Activated CD4-positive, CD25-positive, alpha-beta regulatory T cell treated with anti-CD3 and anti-CD28 coated beads, Interleukin-2, amount 50 U/mL, for 16 hours (primary cell): ENCODE measurements at places on chromosomes 7 and 10.

DNA sequence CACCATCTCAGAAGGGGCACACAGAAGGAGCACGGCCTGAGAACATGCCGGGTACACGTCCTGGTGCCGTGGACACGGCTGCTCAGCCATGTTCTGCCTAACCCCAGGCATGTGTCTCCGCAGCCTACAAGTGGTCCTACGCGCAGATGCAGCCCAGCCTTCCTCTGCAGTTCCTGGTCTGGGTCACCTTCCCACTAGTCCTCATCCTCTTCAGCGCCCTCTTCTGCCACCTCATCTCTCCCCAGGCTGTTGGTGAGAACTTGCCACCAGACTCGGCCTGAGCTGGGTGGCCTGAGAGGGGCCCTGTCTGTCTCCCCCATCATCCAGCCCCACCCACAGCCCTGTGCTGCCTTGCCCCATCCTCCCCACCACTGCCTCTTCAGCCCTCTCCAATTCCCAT is 5.3 kb downstream of the CLCN1 start:
- no peak for DNase-seq

- no peak for DNase-seq
These were observed 77.8 kb downstream of the BAMBI start for GRCh38 chr10:28754930-28755718.

DNA sequence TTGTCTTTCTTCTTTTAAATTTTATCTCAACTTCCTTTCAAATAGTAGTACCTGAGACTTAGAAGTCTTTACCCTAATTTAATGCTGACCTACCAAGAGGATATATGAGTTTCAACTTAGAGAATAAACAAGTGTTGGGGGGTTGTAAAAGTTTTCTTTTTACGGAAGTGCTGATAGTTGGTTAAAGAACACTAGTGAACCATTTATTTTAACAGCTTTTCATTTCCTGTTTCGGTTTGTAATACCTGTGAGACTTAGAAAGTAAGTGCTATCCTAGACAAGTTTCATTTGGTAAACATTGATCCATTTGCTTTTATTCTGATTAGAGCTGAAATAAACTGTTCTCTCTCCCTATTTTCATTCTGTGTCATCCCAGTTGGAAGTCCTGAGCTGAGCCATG is 683.1 kb upstream of the SORCS1 start:
- no peak for DNase-seq

DNA sequence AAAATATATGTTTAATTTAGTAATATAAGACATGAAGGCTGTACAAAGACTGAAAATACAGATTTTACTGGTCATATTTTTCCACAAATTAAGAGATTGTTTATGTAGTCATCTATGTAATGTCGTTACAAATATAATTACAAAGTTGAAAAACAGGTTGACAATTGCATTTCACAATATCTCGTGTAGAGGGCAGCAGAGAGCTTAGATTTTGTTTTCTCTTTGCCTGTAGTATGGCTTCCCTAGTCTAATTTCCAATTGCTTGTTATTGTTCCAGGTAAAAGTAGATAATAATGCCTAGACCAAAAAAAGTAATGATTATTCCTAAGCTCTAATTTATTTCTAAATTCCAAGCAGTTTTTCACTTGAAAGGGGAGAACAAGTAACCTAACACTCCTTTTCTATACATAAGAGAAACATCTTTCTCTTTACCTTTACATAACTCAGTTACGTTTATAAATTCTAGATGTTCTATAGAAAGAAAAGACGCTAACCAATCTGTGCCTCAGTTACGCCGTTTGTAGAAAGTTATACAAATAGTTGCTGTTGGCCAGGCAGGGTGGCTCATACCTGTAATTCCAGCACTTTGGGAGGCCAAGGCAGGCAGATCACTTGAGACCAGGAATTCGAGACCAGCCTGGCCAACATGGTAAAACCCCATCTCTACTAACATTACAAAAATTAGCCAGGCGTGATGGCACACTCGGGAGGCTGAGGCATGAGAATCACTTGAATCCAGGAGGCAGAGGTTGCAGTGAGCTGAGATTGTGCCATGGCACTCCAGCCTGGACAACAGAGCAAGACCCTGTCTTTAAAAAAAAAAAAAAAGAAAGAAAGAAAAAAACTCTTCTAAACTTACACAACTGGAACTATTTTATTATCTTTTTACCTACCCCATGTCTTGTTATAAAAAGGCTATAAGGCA is 30.0 kb downstream of the NET1 start:
- DNase-seq = no peak

DNA sequence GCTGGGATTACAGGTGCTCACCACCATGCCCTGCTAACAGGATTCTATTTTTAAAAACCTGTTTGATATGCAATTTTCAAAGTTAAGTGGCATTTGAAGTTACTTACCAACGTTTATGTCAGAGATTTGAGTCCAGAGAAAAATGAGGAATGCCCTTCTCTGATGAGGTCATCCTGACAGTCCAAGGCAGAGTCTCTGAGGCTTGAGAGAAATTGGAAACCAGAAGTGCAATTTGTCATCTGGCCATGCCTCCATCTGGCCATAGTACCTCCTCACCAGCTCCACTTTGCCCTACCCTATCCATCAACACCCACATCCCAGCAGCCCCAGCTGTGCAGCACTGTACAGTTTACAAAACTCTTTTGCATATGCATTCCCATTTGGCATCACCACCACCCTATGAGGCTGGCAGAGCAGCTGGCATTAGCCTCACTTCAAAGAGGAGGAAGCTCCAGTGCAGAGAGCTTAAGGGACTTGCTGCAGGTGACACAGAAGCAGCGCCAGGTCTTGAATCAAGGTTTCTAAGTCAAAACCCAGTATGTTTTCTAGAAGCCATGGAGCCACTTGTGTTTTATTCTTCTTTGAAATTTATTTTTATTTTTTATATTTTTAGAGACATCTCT is 54.5 kb upstream of the PDZD8 start:
- DNase-seq = no peak

DNA sequence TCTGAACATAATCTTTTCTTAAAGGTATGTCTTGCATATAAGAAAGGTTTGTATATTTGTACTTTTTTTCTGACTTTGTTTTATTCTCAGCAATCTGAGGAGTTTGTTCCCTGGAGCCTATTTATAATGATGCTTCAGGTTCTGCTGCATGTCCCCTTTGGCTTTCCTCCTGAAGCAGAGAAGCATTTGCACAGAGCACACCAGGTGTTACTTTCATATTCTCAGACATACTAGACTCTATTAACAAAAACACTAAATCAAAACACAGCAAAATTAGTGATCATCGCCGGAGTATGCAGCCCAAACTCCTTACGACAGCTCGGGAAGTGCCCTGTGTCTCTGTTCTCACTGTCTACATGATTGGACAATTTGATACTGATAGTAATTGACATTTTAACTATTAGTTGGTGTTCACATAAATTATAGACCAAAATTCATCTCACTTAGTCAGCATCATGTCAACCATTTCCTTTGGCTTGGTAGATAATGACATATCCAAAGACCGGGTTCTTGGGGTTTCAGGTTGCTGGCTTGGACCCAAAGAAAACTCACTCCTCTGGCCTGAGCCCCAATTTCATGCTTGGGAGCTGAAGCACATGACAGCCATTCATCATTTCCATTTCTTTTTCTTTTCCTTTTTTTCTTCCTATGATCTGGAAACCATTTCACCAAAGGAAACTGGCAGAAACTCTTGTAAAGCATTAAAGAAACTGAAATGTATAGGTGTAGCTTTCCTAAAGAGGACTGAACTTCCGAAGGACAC is 400.1 kb upstream of the NRP1 start:
- no peak for DNase-seq

DNA sequence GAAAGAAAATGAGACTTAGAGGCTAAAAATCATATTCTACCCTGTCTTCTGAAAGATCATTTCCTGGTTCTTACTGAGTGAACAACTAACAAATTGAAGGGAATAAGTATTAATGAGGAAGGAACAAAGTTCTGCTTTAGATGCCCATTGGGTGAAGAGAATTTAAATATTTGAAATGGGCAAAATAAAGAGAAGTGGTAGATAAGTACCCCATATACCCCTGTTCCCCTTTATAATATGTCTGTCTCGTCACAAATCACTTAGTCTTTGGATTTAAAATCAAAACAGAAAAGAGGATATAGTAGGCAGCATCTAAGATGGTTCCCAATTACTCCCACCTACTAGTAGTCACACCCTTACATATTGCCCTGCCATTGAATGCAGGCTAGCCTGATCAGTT is 13.2 kb downstream of the TES start:
- no peak for DNase-seq

GRCh38 chr7:157627646-157628045 is 290.8 kb downstream of the DNAJB6 start:
- DNase-seq = no peak

DNA sequence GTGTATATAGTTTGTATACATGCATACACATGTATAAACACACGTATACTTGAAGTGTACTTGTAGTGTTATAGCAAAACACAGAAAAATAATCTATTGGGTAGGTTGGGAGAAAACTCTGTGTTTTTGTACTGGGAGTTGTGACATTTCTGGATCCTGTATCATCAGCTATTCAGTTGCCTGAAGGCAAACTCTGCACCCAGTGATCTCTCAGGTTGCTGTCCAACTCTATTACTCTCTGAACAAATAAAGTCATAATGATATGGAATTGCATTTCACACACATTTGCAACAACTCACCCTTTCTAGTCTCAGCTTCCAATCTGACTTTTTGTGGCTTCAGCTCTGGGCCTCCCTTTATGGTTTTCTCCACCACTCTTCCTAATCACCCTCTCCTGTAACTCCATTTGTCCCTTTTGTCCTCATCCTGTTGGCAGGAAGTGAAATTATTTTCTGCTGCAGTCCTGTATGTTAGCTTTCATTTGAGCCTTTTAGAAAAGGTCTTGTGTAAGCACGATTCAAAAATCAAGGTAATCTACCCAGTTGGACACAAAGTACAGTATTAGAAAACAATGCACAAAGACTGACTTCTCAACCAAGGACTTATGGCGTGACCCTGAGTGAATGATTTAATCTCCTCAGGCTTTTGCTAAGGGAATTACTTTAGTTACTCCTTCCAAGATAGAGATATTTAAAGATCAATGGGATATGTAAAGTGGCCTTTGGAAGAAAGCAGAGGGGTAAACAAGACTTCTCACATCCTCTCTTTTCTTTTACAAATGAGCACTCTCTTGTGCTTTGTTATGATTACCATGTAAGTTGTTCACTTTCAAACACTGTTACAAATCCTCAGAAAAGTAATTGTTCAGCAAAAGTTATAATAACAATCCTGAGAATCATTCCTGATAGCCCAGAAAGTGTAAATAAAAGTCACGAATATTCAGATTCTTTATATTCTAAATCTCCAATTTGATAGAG is 249.1 kb downstream of the KCND2 start:
- DNase-seq = no peak

- DNase-seq = no peak
These were observed 3.9 kb upstream of the INA start for GRCh38 chr10:103273041-103273441.

GRCh38 chr7:5755704-5756504 is 25.6 kb downstream of the RNF216 start:
- no peak for DNase-seq

- DNase-seq = no peak
These were observed 84.9 kb upstream of the ADRB1 start for GRCh38 chr10:113958631-113959382.
